ENCODE measurements at places on chromosomes 5 and 9.

DNA sequence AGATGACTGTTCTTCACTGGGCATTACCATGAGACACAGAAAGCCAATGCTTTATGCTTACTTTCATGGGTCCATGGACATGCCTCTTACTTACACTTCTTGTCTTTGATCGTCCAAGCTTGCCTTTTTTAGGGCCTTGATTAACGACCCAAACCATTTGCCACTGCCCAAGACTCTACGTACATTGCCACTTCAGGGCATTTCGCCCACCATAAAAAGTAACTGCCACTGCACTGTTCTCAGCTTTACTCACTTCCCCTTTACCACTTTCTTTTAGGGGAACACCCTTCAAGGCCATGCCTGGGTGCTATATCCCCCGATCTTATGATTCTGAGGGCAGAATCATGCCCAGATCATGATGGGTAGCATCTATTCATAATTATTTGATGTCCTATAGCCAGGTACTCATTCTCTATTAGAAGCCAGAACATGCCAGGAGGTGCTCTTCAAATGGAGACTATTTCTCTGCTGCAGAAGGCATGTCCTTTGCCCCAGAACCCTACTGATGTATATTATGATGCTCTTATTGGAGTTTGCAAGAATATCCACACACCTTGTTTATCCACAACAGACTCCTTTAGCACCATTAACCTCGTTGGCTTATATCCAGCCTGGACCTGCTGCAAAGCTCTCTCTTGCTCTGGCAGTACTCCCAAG lies 64.1 kb upstream of the RAD23B start:
- no peak for DNase-seq

GRCh38 chr5:66671305-66671704 lies 75.1 kb downstream of the MAST4 start:
- no peak for DNase-seq

DNA sequence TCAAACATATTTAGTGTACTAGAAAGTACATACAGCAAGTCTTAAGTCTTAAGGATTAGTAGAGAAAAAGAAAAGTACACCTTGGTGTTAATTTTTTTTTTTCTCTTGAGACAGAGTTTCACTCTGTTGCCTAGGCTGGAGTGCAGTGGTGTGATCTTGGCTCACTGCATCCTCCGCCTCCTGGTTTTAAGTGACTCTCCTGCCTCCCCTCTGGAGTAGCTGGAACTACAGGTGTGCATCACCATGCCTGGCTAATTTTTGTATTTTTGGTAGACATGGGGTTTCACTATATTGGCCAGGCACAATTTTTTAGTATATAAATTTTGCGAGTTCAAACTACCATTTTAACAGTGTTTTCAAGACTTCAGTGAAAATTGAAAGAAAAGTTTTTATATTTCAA lies 1941.1 kb upstream of the CDH6 start:
- DNase-seq = no peak

DNA sequence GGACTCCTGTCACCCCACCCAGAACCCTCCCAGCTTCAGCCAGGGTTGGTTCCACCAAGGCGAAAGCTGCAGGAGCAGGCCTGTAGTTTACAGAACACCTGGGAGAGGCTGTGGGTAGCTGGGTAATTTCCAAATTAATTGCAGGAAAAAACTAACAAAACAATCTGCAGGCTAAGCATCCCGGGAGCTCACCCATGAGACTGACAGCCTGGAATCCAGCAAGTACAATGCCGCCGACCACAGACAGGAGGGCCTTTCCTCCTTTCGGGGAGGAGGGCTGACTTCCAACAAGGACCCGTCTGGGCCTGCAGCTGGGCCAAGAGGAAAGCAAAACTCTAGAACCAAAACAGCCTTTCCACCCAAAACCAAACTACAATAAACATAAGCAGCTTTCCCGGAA lies 10.3 kb downstream of the FOXE1 start:
- no peak for DNase-seq

GRCh38 chr5:162496100-162496808 lies 428.7 kb downstream of the GABRG2 start:
- no peak for DNase-seq

DNA sequence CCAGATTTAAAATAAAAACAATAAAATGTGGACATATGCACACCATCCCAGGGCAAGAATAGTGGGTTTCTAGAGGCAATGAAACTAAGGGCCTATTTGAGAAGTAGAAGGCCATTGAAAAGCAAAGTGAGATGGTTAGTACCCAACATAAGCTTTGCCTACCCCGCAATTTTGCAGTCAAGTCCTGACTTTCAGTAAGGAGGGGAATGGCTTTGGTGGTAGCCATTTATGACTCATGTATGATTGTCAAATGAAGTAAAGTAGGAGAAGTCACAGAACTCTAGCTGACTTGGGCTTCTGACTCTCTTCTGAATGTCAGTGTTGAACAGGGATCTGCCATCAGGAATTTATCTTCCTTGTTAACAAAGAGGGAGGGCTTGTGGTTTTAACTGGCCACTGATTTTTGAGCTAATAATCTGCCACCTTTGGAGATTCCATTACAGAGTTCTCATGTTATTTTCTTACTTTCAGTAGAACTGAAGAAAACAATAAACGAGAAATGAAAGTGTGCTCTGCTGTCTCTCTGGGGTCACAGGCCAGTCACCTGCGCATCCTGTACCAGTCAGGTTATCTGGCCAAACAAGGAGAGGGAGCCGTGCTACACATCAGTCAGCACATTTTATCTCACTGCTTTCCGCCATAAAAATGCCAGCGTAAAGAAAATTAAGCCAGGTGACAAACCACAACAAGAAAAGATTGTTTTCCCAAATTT lies 14.3 kb upstream of the SNCAIP start:
- DNase-seq = no peak

GRCh38 chr5:50727149-50727496 lies 60.7 kb downstream of the PARP8 start:
- DNase-seq = no peak

DNA sequence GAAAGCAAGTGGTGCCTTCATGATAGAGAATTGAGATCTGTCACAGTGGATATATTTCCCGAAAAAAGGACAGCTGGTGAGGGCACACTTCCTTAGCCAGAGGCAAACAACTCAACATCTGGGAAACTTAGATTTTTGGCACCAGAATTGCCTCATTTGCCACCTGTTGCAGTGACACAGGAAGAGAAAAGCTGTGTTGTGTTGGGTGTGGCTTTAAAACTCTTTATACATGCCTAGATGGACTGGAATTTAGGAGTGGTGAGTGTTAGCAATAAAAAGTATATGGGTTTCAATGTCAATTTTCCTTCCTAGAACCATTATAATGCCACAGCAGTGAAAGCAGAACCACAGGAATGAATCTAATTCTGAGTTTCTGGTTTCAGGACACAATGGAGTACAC lies 62.6 kb upstream of the CEMIP2 start:
- DNase-seq = no peak

- DNase-seq = no peak
Observed at GRCh38 chr5:141258464-141258863, 13.3 kb downstream of the PCDHB15 start.

- DNase-seq = no peak
Observed at GRCh38 chr5:160097991-160098390, 21.3 kb downstream of the PWWP2A start.

DNA sequence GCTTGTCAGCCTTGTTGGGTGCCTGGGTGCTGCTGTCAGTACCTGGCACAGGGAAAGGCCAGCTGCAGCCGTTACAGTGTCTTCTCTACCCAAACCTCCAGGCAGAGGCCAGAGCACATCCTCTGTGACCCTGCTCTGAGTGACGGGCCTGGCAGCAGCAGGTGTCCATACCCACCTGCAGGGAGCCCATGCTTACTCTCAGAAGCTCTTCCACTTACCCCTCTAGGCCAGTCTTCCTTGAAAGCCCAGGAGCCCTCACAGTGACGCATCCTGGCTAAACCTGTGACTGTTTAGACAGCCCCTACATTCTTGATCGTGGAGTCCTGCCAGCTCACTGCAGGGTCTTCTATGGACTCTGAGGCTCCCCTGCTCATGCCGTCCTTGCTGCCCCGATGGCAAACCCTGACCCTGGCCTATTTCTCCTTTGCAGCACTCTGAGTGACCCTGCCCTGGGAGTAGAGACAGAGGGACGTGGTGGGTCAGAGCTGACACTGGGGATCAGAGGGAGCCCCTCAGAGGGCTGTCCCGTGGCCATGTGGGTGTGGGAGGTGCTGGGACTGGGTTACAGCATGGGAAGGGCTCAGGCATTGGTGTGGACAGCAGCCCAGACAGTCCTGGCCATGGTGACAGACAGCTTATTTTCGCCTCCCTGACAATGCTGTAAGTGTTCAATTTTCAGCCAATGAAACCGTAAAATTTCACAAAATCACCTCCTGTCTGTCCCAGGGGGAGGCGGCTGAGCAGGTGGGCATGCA lies 67.6 kb upstream of the RNF130 start:
- peak; percentile 8 for DNase-seq

- DNase-seq = no peak
Observed at GRCh38 chr9:108654566-108654965, 201.2 kb downstream of the ACTL7B start.

- no peak for DNase-seq
Observed at GRCh38 chr9:94056442-94056974, 27.8 kb upstream of the PTPDC1 start.

DNA sequence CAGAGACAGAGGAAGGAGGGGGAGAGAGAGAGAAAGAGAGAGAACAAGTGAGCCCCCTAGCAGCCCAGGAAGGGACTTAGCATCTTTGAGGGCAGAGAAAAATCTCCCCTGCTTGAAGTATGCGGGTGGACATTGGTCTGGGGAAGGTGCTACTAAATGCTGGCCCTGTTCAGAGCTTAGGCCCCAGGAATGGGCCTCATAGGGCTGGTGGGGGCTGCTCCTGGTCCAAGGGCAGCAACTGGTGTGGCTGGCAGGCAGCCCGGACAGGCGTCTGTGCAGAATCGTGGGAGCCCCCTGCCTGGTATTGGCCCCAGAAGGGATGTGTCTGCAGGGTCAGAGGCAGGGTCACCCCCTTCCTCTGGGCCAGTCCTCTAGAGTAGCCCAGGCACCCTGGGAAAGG lies 47.8 kb upstream of the SUSD3 start:
- no peak for DNase-seq

GRCh38 chr5:3592298-3592697 lies 3.3 kb upstream of the IRX1 start:
- DNase-seq = no peak

DNA sequence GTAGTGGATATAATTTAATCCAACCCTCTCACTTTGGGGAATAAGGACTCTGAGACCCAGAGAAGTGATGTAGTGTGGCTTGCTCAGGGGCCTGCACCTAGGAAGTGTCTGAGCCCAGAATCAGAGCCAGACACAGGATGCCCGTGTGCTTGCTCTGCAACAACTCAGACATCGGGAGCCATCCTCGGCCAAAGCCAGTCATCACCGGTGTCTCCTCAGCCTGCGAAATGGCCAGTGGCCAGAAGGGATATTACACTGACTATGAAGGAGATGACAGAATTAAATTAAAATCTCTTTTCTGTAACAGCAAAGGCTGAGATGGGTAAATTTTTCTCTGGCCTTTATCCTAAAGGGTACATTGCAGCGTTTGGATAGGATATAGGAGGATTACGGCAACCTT lies 102.9 kb downstream of the MARCHF11 start:
- no peak for DNase-seq

- no peak for DNase-seq
Observed at GRCh38 chr5:80117446-80117845, 82.3 kb downstream of the THBS4 start.

- DNase-seq = no peak
Observed at GRCh38 chr9:91458906-91459305, 35.3 kb upstream of the NFIL3 start.

- DNase-seq = no peak
Observed at GRCh38 chr9:111983484-111983908, 86.9 kb downstream of the UGCG start.

- DNase-seq = no peak
Observed at GRCh38 chr5:125041798-125042197, 295.4 kb upstream of the ZNF608 start.

DNA sequence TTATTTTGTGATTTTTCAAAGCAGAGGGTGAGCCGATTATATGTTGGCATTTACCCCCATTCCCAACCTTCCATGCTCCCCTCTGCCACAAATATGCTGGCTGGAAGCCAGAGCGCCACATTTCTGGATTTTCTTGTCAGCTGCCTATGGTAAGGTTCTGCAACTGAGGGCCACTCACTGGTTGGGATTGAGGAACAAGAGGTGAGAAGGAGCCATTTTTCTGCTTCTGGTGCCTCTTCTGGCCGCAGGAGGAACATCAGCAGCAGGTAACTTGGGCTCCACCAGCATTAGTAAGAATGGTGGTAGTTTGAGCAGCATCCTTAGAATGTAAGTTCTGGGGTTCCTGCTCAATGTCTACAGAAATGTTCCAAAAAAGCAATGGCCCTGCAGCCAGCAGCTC lies 159.5 kb upstream of the MAST4 start:
- no peak for DNase-seq

- DNase-seq = no peak
Observed at GRCh38 chr5:168192120-168192519, 99.3 kb upstream of the WWC1 start.

DNA sequence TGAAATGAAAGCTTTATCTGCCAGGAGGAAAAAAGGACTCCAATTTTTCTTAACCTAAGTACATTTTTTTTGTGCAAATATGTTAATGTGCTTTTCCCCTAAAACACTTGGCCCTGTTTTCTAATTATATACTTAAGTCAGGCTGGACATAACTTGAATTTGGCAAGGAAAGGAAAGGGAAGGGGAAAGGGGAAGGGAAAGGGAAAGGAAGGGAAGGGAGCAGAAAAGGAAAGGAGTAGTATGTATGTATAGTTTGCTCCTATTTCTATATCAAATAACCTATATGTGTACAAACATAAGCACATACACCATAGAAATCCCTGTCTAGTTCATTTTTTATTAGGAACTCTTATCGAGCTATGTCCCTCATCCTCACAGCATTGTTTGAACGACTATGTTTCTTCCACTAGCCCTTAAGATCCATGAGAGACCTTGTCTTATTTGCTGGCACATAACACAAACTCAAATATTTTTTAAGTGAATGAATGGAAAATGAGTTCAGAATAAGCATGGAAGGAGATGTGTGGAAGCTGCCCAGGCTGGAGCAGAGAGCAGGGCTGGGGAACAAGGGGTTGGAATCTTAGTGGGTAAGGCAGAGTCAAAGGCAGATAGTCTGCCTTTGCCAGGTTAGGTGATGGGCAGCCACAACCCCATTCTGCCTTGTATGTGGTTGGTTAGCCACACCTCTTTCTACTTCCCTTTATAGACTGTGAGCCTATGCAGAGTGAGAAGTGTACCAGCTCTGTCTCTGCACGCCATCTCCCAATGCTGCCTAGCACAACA lies 70.0 kb downstream of the KLHL3 start:
- DNase-seq = no peak

DNA sequence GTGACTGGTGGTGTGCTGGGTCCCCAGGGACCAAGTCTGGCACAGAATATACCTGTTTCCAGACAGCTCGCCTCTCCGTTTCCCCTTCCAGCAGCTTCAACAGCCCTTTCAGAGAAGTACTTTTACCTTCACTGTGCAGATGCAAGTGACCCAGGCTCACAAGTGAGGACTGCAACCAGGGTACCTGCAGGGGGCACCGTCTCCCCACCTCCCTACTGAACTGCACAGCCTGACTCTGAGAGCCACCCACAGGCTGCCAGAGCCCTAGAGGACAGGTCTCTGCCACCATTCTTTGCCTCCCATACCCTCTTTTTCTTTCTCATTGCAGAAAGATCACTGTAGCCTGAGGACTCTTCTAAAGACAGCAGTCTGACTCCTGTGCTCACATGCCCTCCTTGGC lies 15.4 kb downstream of the IL9 start:
- no peak for DNase-seq

All from central memory CD8-positive, alpha-beta T cell (primary cell).